Glutamatergic neuron (in vitro differentiated cells): ENCODE measurements at places on chromosomes 16 and 17. TPM values are rescaled to one million over a fixed set of nuclear protein-coding genes. Genes with fewer than 3 reads are reported as not detected.

CASKIN1 gene
- 31.6 TPM for total RNA-seq

ECI1 gene
- total RNA-seq = 50.9 TPM

CD300C gene
- total RNA-seq = not detected

TNP2 gene
- not detected for total RNA-seq

SOX9 gene
- 1.6 TPM for total RNA-seq
